ENCODE measurements at places on chromosomes 4 and X.
A peak's percentile ranks its signal among the peaks of the same experiment; 100 is the strongest.

DNA sequence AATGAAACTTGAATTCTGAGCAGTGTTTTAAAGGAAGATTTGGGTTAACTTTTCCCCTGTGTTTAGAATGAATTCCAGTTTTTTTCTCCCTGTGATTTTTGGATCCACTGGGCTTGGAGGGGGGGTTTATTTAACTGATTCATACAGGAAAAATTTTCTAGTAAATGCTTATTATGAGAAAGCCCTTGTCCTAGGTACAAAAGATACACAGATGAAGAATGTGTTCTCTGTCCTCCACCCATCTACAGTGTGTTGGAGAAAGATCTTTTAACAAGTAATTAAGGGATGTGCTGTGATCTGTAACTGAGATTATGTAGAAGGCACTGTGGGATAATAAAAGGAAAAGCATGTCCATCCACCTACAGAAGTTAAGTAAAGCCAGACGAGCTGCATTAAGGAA lies 103.9 kb downstream of the STIM2 start:
- no peak for DNase-seq

- DNase-seq, result no peak
These were observed 60.5 kb downstream of the NDNF start for GRCh38 chr4:121011780-121012340.

DNA sequence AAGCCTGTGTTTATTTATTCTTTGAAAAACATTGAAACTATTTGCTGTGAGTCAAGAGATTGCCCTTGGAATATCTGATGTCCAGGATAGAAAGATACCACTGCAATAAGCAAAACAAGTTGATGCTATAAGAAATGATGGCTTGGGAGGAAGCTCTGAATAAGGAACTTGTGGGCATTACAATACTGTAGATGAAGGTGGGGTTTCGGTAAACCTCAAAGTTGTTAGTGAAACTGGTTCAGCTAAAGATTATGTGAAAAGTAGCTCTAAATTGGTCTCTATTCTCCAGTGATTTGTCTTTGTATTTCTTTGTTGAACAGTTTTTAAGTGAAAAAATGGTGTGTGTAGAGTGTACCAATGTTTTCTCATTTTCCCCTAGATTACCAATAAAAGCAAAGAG lies 128.7 kb downstream of the AKAP4 start:
- DNase-seq, result no peak

GRCh38 chr4:7823416-7823824 lies 116.2 kb downstream of the AFAP1 start:
- DNase-seq, result no peak

DNA sequence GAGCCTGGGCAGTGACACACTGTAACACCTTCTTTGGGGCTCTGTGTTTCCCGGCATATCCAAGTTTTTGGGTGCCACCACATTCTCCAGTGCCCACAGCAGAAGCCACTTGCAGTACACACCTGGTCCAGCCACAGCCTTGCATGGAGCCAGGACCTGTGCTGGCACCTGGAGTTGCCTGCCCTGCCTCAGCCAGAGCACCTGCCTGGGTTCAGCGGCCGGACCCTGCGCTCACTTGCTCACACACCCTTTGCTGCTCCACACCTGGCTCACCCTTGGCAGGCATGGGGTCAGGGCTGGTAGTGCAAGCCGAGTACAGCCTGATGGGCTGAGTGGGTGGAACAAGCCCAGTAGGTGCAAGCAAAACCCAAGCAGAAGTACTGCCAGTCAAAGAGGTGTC lies 1511.1 kb downstream of the TECRL start:
- DNase-seq, result no peak

- no peak for DNase-seq
These were observed 48.4 kb downstream of the ARHGAP10 start for GRCh38 chr4:147780137-147780777.

- no peak for DNase-seq
These were observed at the start of gene RBM46 for GRCh38 chr4:154781126-154781982. RBM46 (plus strand) TSS chr4:154781272; CDS start chr4:154796753, 15,481 bp downstream.

DNA sequence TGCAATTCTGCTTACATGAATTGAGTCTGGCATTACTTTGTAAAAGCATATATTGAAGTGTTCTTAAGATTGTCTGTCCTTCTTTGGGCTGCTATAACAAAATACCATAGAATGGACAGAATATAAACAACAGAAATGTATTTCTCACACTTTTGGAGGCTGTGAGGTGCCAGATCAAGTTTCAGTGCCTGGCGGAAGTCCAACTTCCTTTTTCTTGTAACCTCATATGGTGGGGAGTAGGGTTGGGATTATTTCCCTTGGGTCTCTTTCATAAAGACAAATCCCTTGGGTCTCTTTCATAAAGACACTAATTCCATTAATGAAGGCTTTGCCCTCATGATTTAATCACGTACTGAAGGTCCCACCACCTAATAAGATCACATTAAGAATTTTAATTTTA lies 199.3 kb upstream of the GRID2 start:
- DNase-seq, result no peak

GRCh38 chrX:95903975-95904374 lies 780.7 kb upstream of the DIAPH2 start:
- no peak for DNase-seq

GRCh38 chrX:103549916-103550315 lies 30.6 kb upstream of the RAB40A start:
- DNase-seq, result no peak

DNA sequence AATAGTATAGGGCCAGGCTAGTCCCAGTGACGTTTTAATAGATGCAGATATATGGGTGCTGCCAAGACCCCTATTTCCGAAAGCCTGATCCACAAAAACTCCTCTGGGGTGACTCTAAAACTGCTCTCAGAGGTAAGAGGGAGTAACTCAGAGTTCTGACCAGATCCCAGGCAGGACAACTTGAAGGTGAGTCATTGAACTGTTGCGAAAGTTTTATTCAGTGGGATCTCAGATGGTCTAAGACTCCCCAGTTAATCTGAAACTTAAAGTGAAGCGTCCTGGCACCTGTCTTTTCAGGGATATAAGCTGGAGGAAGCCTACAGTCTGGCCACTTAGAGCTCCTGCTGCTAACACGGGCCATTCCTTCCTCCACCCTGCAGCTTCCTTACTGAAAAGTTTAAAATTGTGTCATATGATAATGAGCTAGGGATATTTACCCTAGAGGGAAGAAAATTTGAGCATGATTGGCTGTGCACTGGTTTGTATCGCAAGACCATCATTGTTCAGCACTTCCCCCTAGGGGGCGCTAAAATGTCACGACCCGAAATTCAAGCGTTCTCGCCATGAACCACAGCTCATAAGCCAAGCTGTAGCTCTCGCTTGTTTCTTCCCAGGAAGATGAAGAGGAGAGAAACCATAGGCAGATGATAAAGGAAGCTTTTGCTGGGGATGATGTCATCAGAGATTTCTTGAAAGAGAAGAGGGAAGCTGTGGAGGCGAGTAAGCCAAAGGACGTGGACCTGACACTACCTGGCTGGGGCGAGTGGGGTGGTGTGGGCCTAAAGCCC lies 19.5 kb downstream of the UTP14A start:
- peak; percentile 70 for DNase-seq

- DNase-seq, result no peak
These were observed 66.2 kb downstream of the EGF start for GRCh38 chr4:109978704-109979454.

DNA sequence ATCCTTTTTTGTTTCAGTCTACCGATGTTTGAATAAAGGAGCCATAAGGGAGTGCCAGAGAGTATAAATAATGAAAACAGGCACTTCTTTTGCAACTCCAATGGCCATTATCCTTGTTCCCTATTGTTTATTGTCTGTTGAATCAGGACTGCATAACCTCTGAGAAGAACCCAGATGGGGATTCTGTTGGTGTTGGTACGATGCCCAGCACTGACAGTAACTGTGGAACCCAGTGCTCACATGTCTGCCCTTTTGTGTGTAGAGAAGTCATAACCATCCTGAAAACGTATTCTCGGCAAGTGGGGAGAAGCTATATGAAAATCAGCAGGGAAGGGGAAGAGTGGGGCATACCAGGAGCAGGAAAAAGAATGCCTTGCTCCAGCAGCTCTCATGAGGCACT lies 195.1 kb upstream of the EDNRA start:
- peak; percentile 39 for DNase-seq

DNA sequence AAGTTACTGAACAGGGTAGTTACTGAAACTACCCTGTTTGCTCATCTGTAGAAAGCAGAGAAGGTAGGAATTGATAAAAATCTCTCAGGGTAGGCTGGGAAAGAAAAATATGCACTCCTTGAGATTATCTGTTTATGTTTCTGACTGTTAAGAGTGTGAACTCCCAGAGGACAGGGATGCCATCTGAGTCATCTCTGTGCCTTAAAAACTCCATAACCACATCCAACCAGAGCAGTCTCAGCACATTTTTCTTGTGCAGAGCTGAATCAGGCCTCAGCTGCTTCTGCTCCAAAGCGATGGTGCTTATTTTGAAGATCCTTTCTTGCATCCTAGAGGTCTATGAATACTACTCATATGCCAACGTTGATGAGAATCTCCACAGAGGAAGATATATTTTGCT lies 9.9 kb downstream of the CENPVL3 start:
- no peak for DNase-seq

DNA sequence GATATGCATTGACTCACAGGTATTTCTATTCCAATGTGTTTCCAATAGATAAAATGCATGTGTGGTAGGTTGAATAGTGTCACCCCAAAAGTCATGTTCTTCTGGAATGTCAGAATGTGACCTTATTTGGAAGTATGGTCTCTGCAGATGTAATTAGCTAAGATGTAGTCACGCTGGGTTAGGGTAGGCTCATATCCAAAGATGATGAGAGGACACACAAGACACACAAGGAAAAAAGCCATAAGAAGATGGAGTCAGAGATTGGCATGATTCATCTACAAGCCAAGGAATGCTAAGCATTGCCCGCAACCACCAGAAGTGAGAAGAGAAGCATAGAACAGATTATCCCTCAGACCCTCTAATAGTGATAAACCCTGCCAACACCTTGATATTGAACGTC lies 17.5 kb downstream of the ZNF330 start:
- DNase-seq, result no peak

GRCh38 chrX:100636321-100636991 lies at the start of gene TSPAN6:
TSPAN6 (minus strand) TSS chrX:100636806; CDS start chrX:100636694, 112 bp downstream.
- peak; percentile 38 for DNase-seq

DNA sequence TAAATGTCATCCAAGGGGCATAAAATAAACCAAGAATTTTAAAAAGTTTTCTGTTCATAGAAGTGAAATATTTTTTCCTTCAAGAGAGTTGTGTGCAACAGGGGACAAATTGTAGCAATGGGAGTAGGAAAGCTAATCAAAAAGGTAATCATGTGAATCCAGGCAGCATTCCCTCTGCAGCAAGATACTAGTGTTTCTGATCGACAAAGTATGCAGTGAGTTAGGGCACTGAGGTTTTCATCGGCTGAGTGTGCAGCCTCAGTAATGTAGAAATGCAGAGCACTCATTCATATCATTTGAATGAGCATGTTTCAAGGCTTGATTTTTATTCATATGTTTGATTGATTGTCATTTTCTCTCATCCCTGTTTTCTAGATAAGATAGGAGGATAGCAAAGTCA lies 321.7 kb downstream of the PCDH7 start:
- no peak for DNase-seq

- DNase-seq, result no peak
These were observed 283.5 kb upstream of the FTHL17 start for GRCh38 chrX:31355206-31355955.

DNA sequence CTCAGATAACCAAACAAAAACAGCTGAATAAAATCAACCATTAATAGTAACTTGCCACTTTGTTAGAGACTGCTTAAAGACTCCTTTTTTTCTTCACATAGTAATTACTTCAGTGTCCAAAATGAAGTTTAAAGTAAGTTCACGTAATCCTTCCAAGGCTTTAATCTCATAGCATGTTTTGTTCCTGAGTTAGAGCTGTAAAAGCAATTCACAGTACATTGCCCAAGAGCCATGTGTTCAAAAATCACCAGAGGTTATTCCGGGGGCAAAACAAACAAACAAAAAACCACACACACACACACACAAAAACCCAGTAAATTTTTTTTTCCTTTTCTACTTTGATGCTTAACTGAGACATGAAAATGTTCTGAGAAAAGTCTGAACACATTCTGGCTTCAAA lies 6.1 kb downstream of the GPR82 start:
- no peak for DNase-seq

- DNase-seq, result no peak
These were observed 501.6 kb downstream of the PPARGC1A start for GRCh38 chr4:23388255-23388654.

GRCh38 chrX:7117587-7117986 lies 29.9 kb upstream of the STS start:
- no peak for DNase-seq

DNA sequence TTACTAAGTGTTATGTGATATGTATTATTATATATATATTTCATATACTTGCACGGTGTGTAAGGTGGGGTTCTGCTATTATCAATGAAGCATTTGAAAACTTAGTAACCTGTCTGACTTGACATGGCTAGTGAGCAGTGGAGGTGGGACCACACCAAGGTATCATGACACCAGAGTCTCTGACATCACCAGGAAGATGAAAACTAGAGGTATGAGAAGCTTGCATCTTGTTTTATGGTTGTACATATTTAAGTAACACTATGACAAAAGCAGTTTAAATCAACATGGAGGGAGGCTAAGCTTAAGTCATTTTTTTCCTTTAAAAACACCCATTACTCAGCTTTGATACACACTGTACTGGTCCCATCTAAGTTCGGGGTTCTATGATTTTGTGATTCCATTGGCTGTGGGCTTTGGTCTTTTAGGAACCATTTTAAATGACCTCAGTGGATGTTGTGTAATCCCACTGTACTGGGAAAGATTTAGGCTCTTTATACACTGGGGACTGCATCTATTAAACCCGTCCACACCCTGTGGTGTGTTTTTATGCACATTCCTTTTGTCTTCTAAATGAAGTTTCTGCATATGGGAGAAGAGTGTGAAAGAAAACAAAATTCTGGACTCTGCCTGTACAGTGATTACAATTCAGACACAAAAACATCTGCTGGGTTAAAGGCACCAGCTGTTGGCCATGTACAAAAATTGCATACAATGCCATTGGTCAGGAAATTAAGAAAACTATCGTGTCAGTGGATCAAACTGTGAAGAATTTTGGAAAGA lies 570.6 kb downstream of the SPRY1 start:
- no peak for DNase-seq

- DNase-seq, result no peak
These were observed 57.5 kb upstream of the ZCCHC13 start for GRCh38 chrX:74246524-74246923.

DNA sequence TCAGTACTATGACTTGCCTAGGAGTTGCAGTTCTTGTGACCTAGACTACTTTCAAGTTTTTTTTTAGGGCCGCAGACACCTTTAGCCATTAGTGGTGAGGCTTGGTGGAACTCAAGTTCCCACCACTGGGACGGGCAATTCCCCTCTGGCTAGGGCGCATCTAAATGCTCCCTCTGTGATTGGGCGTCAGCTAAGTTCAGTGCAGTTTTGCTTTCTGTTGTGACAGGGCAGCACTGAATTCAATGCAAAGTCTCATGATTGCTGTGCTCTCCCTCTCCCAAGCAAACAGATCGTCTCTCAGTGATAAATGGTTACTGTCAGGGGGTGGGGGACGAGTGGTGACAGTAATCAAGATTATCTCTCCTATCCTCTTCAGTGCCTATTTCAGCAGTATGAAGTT lies 52.7 kb upstream of the FRMPD3 start:
- DNase-seq, result no peak

- DNase-seq, result no peak
These were observed 7.8 kb downstream of the ARAF start for GRCh38 chrX:47568656-47569295.

GRCh38 chrX:53086464-53086863 lies 4.3 kb downstream of the TSPYL2 start:
- no peak for DNase-seq

- DNase-seq, result peak; percentile 86
These were observed 61.4 kb upstream of the TRIM2 start for GRCh38 chr4:153142700-153143438.

- DNase-seq, result no peak
These were observed 1.6 kb downstream of the METAP1 start for GRCh38 chr4:98997166-98997565.

GRCh38 chr4:3701736-3702560 lies 64.2 kb upstream of the ADRA2C start:
- no peak for DNase-seq
